Head of caudate nucleus (tissue), 42 donors: ENCODE measurements at places on chromosomes 6 and 20.
A peak's percentile ranks its signal among the peaks of the same experiment; 100 is the strongest.

DNA sequence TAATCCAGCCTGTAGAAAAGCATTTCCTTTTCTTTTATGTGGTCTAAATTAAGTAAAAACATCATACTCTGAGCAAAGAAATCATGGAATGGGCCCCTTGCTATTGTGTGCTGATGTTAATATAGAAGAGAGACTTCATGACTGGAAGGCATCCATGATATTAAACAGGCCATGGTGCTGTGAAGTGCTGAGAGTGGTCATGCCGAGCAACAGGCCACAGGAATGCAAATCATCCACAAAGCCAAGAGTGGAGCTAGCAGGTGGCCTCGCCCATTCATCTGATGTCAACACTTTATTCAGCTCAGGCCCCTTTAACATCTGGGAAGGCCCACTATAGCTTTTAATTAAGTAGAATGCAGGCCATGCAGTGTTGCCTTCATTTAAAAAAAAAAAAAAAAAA lies 115.2 kb upstream of the HMGCLL1 start:
- DNase-seq = no peak

DNA sequence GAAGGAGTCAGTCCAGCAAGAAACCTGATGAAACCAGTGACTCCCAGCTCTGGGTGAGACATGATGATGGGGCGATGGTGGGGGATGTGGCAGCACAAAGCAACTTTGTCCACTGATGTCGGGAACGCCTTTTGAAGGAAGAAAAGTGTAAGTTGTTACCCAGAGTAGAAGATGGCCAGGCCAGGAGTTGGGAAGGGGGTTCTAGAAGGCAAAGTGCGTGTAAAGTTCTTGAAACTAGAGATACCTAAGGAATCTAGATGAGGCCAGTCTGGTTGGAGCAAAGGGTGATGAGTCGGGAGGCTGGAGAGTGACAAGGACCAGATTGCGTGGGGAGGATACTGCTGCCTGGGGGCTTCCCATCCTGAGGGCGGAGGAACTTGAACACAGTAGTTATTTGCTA lies 117.0 kb downstream of the PHACTR3 start:
- DNase-seq = no peak

DNA sequence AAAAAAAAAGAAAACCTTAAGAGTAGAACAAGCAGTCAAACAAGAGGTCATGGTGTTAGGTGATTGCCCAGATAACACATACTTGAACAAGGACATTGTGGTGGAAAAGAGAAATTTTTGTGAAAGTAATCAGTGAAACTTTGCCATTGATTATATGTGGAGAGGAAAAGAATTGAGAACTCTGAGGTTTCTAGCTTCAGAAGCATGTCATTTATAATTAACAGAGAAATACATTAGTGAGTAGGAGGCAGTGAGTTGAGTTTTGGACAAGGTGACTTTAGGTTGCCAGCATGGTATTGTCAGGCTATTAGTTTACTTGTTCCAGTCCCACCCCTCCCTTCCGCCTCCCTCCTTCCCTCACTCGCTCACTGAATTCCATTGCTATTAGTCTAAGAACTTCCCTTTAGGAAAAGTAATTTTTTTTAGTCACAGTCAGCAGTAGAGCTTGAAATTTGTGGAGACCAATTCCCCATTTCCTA lies 17.2 kb downstream of the TAB2 start:
- no peak for DNase-seq

DNA sequence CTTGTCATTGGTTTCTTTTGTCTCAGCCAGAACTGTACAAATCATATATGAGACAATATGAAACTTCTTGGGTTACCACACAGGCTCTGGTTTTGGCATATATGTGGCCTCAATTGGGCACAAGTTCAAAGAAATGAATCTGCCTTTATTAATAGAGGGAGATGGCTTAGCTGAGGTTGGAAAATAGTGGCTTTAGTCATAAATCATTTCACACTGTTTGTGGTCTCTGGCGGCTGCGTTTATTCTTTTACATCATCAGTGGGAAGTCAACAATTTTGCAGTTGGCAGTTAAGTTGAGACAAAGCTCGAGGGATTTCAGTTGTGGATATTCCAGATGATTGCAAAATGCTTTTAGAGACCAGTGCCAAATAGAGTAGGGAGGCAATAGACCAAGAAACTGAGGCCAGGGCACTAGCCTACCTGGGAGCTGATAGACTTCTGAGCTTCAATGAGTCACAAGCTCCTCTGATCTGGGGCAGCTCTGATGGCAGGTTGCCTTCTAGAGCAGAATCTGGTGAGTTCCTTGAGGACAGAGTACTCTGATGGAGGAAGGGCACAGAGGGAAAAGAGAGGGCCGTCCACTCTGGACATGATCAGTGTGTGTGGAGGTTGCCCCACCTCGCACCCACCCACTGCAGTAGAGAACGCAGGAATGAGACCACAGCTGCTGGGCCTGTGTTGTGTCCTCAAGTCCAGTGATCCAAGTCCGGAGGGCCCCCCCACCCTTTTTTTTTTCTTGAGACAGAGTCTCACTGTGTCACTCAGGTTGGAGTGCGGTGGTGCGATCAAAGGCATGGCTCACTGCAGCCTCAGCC lies 73.5 kb downstream of the ARMC2 start:
- DNase-seq = no peak

DNA sequence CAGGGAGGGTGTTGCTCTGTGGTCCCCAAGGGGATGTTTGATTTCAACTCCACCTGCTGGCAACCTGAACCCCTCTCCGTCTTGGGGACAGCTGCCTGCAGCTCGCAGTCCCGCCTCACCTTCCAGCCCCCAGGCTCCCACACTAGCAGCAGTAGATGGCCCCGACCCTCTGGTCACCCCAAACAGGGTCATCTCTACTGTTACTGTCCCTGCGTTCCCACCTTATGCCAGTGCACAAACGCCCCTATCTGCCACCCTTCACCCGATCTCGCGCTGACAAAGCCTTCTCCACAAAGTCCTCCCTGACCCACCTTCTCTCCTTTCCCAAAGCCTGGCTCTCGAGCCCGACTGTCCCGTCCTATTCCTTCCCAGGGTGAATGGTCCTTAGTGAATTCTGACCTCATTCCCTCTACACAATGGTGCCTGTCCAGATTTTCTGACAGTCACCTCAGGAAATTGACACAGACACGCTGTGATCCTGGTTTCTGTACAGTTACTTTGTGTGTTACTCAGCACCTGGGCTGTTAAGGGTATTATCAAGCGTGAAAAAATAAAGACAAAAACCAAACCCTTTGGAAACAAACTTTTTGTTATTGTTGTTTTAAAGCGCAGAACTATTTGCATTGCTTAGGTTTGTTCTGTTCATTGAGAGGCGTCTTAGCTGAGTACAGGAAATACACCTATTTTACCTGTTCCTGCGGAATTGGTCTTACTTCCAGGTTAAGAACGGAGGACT lies 728 bp downstream of the FUT9 start:
- DNase-seq = peak; percentile 29

- DNase-seq = no peak
Observed at GRCh38 chr6:111205502-111205901, 118.2 kb downstream of the SLC16A10 start.

- DNase-seq = peak; percentile 30
Observed at GRCh38 chr6:70413992-70414494, 735 bp downstream of the FAM135A start.

GRCh38 chr20:58162986-58163385 lies 65.5 kb downstream of the ANKRD60 start:
- DNase-seq = no peak

DNA sequence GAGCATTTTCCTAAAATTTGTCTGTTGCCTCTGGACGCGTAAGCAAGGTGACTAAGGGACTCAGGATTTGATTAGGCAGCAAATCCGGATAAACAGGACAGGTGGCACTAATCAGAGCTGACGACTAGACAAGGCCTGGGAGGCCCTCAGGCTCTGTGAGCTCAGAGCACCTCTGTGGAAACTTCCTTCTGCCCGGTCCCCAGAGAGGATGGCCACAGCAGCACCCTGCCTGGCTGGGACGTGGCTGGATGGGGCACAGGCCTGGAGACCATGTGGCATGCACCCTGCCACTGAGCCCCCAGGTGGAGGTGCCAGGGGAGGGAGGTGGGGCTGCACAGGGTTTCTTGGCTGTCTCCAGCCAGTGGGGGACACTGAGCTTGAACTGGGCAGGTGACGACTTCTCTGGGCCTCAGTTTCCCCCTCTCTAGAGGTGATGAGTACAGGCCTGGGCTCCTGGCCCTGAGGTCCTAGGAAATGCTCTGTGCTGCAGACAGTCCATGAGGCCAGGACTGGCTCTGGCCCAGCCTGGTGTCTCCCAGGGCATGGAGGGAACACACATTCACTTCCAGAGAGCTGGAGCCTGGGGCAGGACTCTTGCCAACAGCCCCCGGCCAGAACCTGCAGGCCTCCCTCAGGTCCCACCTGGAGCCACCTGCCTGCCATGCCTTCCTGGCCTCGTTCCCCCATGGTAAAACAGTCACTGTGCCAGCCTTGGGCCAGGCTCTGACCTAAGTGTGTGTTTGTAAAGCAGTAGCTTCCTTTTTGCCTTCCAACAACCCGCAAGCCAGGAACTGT lies 39.6 kb upstream of the STX16 start:
- DNase-seq = no peak

- no peak for DNase-seq
Observed at GRCh38 chr6:105227295-105227767, 47.5 kb upstream of the POPDC3 start.

DNA sequence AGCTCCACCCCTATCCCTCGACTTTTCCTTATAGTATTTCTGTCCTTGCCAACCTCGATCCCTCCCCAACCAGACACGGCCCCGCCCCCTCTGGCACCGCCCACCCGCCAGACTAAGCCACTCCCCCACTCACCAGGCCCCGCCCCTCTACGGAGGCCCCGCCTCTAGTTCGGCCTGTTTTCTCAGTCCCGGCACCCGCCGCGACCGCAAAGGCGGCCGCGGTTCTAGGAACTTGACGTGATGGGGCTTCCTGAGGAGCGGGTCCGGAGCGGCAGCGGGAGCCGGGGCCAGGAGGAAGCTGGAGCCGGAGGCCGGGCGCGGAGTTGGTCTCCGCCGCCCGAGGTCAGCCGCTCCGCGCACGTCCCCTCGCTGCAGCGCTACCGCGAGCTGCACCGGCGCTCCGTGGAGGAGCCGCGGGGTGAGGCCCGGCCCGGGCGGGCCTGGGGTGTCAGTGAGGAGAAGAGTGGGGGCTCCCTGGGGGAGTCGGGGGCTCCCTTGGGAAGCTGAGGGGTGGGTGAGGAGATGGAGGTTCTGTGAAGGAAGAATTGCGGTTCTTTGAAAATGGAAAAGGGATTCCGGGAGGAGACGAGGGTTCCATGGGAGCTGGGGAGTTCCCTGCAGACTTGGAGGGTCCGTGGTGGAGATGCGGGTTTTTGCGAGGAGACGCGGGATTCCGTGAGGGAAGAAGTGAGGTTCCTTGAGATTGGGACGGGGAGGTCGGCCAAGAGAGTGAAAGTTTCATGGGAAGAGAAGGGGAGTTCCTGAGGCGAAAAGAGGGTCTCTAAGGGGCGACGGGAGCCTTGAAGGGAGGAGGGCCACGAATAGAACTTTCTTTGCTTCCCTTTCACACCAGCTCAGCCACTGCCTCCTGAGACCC lies at the start of gene ACSS2:
ACSS2 (plus strand) TSS at position 207 of the 877 bp plus-strand sequence; CDS start at position 241, 34 bp downstream.
- DNase-seq = peak; percentile 99

GRCh38 chr20:50054626-50055511 lies 58.1 kb downstream of the UBE2V1 start:
- peak; percentile 77 for DNase-seq

DNA sequence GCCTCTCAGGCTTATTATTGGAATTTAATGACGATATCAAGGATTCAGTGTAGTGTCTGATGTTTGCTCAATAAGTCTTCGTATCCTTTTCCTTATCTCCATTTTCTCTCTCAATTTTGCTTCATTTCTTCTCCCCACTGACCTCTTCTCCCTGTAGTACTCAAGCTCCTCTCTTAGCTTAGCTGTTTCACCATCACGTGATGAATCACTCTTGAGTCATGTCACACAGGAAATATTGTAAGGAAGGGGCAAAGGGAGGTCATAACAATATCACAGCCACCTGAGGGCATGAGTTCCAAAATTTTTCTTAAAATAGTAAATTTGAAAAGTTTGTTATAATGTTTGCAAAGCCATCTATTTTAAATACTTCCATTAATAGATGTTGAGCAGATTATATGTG lies 392.2 kb upstream of the MARCKS start:
- no peak for DNase-seq

DNA sequence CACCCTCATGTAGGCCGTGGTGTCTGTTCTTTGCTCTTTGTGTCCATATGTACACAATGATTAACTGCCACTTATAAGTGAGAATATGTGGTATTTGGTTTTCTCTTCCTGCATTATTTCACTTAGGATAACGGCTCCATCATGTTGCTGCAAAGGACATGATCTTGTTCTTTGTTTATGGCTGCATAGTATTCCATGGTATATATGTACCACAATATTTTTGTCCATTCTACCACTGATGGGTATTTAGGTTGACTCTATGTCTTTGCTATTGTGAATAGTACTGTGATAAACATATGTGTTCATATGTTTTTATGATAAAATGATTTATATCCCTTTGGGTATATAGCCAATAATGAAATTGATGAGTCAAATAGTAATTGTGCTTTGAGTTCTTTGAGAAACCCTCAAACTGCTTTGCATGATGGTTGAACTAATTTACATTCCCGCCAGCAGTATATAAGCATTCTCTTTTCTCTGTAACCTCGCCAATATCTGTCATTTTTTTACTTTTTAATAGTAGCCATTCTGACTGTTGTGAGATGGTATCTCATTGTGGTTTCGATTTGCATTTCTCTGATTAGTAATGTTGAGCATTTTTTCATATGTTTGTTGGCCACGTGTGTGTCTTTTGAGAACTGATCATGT lies 174.4 kb upstream of the NT5E start:
- DNase-seq = no peak

DNA sequence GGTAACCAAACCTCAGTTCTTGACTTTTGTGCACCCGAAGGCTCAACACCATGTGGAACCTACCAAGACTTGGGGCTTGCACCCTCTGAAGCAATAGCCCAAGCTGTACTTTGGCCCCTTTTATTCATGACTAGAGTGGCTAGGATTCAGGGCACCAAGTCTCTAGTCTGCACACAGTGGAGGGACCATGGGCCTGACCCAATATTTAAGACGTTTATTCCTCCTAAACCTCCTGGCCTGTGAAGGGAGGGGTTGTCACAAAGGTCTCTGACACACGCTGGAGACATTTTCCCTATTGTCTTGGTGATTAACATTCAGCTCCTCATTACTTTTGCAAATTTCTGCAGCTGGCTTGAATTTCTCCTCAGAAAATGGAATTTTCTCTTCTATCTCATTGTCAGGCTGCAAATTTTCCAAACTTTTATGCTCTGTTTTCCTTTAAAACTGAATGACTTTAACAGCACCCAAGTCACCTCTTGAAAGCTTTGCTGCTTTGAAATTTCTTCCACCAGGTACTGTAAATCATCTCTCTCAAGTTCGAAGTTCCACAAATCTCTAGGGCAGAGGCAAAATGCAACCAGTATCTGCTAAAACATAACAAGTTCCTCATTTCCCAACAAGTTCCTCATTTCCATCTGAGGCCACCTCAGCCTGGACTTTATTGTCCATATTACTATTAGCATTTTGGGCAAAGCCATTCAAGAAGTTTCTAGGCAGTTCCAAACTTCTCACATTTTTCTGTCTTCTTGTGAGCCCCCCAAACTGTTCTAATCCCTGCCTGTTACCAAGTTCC lies 481.4 kb upstream of the BTBD3 start:
- no peak for DNase-seq

- DNase-seq = no peak
Observed at GRCh38 chr6:73182021-73182607, 43.2 kb downstream of the KHDC1L start.
